ENCODE measurements at places on chromosomes 5 and 9.

- DNase-seq, result no peak
Measured at GRCh38 chr9:88574953-88575352, 40.0 kb downstream of the NXNL2 start.

DNA sequence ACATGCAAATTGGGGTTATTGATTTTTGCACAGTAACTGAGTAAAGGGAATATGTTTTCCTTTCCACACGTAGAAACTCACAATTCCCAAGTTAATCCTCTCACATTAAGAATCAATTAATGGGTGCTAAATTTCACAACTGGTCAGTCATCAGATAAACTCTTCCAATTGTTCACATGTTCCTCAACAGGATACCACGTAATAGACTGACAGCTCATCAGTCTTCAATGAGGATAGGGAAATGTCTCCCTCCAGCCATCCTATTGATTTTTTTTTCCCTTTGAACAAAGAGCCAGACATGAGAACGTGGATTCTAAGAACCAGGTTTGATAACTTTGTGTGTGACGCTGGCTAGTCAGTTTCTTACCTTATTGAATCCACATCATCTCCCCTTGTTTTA lies 768 bp upstream of the CER1 start:
- DNase-seq, result no peak

- DNase-seq, result no peak
Measured at GRCh38 chr5:139707445-139708003, 59.4 kb downstream of the CXXC5 start.

GRCh38 chr9:109574061-109574882 lies 76.2 kb upstream of the PTPN3 start:
- DNase-seq, result no peak

- no peak for DNase-seq
Measured at GRCh38 chr5:35194635-35195471, 35.4 kb downstream of the PRLR start.

GRCh38 chr5:141313711-141314110 lies 6.9 kb downstream of the TAF7 start:
- no peak for DNase-seq

GRCh38 chr9:82191082-82191770 lies 202.7 kb downstream of the SPATA31D1 start:
- DNase-seq, result no peak

DNA sequence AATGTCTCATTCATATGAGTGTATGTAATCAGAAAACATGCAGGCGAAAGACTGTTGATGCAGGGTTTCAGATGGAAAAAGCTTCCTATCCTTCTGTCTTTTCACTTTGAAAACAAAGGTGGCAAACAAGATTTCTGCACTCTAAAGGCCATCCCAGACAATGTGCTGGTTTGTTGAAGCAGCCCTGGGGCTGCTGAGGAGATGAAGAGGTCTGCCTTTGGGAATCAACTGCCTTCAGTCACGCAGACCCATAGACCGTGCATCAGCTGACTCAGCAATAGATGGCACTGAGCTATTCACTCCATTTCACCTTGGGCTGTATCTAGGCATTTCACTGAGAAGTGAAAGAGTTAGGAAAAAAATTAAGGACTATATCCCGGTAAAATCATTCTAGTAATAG lies 60.5 kb upstream of the C5orf46 start:
- no peak for DNase-seq

DNA sequence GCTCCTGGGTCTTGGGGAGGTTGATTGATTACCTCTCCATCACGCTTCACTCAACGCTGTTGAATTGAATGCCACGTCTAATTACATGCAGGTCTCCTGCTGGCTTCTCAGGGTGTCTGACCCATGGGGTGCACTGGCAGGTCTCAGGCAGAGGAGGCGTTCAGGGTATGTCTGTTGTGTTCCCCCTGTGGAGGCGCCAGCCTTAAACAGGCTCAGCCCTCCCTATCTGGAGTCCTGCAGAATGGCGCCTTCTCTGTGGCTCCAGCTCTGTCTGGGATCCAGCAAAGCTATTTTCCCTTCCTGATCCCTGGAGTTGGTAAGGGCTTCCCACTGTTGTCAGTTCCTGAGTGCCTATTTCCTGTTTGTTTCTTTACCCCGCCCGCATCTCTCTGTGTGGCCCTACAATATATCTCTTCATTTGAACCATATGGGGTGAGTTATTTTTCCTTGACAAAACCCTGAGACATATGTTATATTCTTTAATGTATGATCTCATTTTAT lies 150.0 kb downstream of the NTRK2 start:
- no peak for DNase-seq

DNA sequence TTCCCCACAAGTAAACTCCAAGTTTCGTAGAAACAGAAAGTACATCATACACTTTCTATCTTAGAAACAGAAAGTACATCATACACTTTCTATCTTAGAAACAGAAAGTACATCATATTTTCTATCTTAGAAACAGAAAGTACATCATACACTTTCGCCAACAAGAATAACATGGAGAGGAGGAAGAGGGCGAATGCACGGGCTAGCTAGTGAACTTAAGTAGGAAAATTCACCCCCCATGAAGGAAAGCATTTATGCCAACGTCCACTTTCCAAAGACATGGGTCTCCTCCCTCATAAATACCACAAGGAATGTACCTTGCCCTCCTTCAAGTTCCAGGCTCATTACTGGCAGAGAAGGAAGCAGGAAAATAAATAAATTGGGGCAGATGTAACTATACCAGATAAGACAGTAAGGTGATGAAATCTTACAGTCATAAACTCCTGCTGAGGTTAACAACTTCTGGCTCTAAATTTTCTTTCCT lies 64.7 kb downstream of the FRMD3 start:
- DNase-seq, result no peak

DNA sequence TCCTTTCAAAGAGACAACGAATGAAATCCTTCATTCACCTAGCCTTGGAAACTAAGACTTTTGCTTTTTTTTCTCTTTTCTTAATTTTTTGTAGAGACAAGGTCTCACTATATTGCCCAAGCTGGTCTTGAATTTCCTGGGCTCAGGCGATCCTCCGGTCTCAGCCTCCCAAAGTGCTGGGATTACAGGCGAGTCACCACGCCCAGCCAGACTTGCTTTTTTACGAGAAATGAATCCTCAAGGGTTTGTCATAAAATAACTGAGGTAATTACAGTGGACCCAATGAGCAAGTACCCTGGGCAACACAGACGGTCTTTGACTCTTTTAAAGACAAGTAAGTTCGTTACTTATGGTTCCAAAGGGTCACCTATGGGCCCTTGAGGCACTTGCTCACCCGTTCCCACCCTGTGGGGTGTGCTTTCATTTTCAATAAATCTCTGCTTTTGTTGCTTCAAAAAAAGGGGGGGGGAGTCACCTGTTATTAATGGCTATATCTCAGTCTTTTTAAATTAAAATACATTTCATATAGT lies 70.4 kb downstream of the TRPM6 start:
- DNase-seq, result no peak

- no peak for DNase-seq
Measured at GRCh38 chr5:83084336-83084735, 7.0 kb downstream of the XRCC4 start.

- DNase-seq, result no peak
Measured at GRCh38 chr5:136141561-136141960, 8.9 kb downstream of the SMAD5 start.

DNA sequence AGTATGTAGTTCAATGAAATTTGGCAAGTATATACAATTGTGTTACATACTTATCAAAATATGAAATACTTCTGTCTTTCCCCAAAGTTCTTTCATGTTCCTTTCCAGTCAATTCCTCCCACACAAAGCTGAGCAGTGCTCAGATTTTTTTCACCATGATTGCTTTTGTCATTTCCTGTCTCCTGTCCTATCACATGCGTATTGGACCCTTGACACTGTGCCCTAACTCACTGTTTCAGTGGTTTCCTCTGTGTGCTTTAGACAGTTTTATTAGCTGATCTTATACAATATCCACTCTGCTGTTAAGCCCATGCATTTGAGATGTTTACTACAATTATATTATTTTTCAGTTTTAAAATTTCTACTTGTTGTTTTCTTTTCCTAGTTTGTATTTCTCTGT lies 463.6 kb upstream of the MEF2C start:
- DNase-seq, result no peak

DNA sequence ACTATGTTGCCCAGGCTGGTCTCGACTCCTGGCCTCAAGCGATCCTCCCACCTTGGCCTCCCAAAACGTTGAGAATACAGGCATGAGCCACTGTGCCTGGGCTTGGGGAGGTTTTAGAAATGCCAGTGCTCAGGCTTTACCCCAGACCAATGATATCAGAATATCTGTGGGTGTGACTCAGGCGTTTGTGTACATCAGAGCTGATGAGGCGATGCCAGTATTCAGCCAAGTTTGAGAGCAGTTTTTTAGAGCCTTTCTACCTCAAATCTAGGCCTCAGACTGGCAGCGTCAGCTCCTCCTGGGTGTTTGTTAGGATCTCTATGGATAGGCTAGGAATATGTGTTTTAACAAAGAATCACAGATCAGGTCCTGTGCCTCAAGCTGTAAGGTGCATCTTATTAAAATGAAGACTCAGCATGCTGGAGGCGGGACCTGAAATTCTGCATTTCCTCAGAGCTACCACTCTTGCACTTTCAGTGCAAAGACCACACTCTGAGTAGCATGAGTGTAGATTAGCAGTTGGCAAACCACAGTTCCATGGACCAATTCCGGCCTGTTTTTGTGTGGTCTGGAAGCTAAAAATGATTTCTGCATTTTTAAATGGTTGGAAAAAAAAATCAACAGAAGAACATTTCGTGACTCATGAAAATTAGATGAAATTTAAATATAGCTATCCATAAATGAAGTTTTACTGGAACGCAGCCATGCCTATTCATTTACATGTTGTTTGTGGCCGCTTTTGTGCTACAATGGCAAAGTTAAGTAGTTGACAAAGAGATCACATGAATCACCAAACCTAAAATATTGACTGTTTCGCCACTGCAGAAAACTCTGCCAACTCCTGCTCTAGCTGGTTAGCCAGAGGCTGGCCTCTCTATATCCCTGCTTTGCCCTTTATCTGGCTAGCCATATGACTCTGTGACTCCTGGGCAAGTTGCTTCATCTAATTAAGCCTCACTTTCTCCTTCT lies 92.2 kb downstream of the KLF4 start:
- DNase-seq, result no peak

DNA sequence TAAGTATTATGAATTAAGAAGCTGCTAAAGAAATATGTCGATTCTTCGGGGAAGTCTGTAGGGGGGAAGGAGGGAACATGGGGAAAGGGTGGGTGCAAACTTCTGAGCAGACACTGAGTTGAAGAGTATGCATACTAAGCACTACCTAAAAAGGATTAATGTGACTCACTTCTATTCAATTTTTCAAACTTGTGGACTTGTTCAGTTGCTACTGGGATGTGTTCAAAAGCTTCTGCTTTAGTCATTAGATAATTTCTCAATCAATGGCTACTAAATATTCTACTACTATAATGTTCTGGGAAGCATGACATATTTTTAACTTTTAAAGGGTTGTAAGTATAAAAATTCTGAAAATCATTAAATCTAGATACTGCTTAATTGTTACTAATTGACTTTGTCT lies 109.7 kb upstream of the FER start:
- no peak for DNase-seq

DNA sequence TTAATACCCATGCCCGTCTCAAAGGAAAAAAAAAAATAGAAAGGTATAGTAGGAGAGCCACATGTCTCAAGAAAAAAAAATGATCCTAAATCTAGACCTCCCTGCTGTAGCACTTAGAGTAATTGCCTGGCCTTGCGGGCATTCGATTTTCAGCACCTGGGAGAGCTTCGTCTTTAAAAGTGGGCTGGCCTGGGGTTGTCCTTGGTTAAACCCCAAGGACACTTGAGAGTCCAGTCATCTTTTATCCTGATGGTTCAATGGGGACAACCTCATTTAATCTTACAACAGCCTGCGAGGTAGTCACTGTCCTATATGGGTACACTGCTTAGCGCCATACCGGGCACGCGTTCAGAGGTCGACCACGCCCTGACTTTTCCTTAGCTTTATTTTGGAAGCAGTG lies 60.1 kb downstream of the MAT2B start:
- DNase-seq, result no peak

- DNase-seq, result no peak
Measured at GRCh38 chr5:179887802-179888201, 19.9 kb downstream of the TBC1D9B start.

GRCh38 chr9:77714077-77714549 lies 66.0 kb upstream of the GNA14 start:
- no peak for DNase-seq

GRCh38 chr9:27112235-27112634 lies 3.2 kb downstream of the TEK start:
- no peak for DNase-seq

GRCh38 chr9:83274787-83275186 lies 211.8 kb upstream of the RASEF start:
- DNase-seq, result no peak

- peak; percentile 6 for DNase-seq
Measured at GRCh38 chr5:50711280-50711679, 44.8 kb downstream of the PARP8 start.

DNA sequence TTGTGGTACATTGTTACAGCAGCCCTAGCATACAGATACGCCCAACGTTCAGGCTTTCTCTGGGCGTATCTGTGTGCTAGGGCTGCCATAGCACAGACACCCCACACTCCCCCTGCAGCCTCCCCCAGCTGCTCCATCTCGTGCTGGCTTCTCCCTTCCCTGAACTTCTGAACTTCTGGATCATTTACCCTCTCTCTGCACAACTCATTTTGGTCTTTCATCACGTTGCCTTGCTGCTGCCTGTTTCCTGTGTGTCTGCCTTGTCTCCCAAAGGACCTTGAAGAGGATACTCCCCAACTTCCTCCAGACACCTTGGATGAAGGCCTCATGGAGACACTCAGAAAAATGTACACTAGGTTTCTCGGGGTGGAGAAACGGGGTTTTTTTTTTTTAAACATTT lies 37.3 kb downstream of the SLIT3 start:
- DNase-seq, result no peak

DNA sequence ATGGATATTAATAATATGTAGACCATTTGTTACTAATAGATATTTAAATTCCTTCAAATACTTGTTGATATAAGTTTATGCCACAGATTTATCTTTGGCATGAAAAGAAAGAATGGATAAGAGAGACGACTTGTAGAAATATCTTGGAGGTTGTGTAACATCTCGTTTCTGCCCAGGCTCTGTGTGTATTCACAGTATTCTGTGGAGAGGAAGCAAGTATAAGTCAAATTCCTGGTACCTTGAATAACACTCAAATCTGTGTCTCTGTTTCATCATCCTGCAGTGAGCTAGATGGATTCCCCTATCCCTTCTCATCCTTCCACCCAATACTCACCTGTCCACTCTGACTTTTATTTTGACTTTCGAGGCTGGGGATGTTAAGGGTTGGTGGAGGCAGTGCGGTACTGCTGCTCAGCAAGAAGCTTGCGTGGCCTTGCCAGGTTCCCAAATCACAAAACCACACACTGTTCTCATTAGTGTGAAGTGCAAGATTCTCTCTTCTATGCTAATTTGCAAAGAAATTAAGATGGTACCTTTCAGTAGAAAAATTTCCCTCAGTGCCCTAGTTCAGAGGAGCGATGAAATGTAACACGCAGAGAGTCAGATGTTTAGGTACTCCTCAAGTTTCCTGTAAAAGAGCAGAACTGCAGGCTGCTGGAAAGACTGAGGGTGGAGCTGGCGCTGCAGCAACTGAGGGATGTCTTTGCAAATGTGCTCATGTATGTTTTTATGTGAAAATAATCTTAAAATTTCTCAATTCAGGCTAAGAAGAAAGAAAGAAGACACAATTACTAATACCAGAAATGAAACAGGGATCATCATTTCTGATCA lies 42.6 kb upstream of the ANKRD18A start:
- DNase-seq, result no peak

GRCh38 chr9:92406477-92406876 lies 2.1 kb upstream of the OGN start:
- no peak for DNase-seq
